ENCODE measurements at places on chromosomes 16 and 17.

GRCh38 chr17:31226950-31227349 is 70.1 kb downstream of the OMG start:
- DNase-seq: no peak

GRCh38 chr16:2341456-2342447 is 1.2 kb upstream of the ABCA3 start:
- no peak for DNase-seq

DNA sequence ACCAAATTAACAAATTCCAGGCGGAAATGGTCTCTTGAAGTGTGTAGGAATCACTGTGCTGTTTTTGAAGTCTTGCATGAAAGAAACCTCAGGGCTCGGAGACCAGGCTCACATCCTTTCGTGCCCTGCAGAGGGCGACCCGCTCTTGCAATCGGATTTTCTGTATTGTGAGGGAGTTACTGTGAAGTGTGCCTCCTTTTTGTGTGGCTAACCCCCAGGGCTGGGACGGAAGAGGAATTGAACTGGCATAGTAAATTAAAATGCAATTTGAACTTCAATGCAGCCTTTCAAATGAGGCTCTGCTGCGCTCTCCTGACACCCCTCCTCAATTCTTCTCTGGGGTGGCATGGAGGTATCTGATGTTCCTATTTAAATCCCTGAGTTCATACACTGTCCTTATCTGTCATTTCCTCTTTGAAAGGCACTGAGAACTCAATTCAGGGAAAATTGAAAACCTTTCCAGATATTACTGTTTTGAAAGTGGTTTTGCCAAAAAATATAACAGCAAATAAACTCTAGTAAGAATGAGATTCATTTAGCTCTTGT is 51.5 kb upstream of the MGAT5B start:
- peak; percentile 62 for DNase-seq

- DNase-seq: peak; percentile 92
Measured at GRCh38 chr17:48048384-48049126, 396 bp downstream of the NFE2L1 start.

- no peak for DNase-seq
Measured at GRCh38 chr17:44968225-44969143, at the start of gene C1QL1. Gene C1QL1, minus strand, starts transcription at chr17:44968303. Its CDS starts 255 bp downstream, at chr17:44968048.

- DNase-seq: no peak
Measured at GRCh38 chr17:82964851-82965341, 114.5 kb upstream of the METRNL start.

GRCh38 chr17:81163703-81164370 is 1.5 kb upstream of the PVALEF start:
- DNase-seq: no peak

DNA sequence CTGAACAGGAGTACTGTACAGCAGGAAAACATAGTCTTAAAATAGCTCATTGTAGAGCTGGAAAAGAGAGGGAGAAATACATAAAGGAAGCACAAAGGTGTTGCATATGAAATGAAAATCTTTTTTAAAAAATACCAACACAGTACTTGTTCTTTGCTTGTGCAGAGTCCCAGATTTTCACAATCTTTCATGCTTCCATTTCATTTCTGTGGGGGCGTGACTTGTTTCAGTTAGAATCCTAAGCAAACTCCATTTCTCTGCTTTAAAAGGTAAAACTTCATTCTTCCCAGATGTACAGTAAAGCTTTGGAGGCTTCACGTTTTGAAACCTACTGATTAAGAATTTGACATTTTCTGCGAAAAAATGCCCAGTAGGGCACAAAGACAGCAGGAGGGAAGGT is 48.5 kb upstream of the MARCHF10 start:
- no peak for DNase-seq

DNA sequence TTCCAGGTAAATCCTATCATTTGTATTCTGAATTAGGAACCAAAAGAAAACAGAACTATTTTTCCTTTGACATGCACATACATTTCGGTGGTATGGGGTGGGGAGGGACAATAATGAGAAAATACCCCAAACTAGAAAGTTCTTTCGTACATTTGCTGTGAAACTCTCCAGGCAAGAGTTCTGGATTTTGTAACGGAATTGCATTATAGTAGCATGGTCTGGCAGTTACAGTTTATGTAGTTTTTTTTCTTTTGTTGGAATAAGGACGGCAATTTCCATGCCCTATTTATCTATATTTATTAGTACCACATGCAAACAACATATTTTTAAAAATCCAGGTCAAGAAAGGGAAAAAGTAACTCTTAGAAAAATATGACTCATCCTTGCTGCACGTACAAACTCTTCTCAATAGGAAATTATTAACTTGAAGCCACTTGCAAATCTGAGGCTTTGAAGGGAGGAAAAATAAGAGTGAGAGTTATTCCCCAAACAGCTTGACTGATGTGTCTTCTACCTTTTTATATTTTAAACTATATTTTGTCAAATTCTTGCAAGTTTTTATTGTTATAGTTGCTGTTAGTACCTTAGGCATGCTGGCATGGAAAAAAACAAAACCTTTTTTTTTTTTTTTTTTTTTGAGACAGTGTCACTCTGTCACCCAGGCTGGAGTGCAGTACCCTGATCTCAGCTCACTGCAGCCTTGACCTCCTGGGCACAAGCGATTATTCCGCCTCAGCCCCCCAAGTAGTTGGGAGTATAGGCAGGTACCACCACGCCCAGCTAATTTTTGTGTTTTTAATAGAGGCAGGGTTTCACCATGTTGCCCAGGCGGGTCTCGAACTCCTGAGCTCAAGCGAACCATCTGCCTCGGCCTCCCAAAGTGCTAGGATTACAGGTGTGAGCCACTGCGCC is 69.3 kb downstream of the WWP2 start:
- no peak for DNase-seq

DNA sequence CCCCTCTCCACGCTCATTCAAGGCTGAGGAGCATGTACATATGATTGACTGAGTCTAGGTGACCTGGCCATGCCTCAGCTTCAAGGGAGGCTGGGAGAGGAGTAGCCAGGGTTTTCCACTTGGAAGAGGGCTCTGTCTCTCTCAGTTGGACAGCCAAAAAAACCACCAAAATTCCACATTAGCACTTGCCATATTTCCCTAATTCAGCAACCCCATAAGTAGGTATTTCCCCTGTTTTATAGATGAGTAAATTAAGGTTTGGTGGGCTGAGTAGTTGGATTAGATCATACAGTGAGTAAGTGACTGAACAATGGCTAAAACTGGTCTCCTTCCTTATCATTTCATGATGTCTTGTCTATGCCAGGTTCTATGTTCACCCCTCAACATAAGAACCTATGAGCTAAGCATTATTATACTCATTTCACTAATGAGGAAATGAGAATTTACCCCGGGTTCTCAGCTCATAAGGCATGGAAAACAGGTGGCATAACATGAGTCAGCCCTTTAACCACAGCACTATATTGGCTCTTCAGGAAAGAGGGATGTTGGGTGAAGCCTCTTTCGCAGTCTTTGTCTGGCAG is 68.0 kb upstream of the GAS7 start:
- no peak for DNase-seq

DNA sequence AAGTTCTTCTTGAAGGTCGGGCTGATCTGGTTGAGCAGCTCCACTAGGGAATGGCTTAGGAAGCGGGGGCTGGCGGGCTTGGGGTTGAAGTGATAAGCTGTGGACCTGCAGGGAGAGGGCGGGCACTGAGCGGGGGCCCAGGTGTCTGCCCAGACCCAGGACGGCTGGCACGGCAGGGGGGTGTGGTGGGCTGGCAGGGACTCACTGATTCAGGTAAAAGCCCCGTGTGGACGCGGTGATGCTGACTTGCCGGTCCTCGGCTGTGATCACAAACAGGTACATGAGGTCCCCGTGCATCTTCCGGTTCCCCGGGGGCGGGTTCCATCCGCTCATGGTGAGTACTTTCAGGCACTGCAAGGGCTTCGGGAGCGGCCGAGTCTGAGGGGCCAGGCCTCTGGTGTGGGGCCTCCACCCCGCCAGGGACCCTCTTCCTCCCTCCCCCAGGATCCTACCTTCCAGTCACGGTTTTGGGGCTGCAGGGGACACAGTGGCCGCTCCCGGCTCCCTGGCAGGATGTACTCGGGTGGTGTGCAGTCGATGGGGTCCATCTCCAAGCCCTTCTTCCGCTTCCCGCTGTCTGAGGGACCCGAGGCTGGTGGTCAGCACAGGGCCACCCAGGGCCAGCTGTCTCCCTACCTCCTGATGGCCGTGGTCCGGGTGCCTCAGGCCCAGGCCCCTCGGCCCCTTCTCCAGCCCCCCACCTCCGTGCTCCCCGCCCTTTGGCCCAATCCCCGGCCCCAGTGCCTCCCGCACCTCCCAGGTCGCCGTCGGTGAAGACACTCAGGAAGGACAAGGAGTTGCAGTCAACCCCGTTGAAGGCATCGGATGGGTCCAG is 10.2 kb downstream of the CLUH start:
- no peak for DNase-seq

DNA sequence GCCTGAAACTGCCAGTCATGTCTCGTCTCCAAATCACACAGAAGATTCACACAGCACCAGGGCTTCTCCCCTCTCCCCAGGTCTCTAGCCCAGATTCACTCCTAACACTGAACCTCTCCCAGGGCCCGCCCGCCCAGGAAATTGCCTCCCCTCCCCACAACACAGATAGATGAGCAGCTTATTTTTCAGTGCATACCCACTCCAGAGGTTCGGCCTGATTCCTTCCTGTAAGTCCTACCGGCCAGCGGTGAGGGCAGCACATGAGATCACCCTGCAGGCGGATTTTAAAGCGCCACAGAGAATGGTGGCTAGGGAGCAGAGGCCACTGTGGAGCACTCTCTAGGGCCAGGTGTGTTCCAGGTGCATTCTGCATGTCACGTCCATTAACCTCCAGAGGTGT is 301.8 kb downstream of the IRF8 start:
- DNase-seq: no peak

DNA sequence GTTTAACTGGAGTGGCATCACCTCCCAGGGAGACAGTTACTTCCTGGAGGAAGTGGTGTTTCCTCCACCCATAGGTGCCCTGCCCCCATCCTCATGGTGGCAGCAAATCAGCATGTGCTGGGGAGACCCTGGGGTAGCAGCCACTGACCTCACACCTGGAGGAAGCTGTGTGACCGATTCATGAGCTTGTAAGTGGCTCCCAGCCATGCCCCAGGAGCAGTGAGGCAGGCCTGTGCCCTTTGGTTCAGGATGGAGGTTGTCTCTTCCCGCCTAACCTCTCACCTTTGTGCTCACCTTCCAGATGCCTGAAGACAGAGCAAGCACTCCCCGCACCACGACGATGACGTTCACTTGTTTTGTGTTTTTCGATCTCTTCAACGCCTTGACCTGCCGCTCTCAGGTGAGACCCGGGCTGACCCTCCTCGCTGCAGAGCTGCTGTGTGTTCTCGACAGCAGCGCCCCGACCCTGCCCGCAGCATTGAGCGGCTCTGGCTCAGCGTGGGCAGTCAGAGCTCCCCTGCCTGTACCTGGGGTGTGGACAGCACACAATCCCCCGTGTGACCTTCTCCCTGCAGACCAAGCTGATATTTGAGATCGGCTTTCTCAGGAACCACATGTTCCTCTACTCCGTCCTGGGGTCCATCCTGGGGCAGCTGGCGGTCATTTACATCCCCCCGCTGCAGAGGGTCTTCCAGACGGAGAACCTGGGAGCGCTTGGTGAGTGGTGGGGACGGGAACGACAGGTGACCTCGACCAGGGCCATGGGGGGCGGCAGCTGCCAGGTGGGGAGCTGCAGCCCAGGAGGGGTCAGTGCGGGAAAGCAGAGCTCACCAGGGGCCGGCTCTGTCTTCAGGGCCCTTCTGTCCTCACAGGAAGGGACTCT is 42.8 kb downstream of the MEAK7 start:
- no peak for DNase-seq

DNA sequence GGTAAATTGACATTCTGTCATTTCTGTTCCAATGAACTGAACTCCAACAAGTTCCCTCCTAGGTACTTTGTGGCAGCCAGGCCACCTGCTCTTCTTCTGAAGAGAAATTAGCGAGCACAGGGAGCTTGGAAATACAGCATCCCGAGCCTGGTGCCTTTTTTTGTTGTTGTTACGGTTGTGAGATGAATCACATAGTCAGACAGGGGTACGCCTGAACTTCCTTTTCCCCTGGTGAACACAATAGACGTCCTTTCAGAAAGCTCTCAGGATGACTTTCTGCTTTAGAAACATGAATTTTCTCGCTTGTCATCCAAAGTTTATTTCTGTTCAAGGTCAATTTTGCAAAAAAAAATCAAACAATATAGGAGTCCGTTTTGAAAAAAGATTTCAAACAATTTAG is 53.9 kb upstream of the XYLT1 start:
- no peak for DNase-seq

DNA sequence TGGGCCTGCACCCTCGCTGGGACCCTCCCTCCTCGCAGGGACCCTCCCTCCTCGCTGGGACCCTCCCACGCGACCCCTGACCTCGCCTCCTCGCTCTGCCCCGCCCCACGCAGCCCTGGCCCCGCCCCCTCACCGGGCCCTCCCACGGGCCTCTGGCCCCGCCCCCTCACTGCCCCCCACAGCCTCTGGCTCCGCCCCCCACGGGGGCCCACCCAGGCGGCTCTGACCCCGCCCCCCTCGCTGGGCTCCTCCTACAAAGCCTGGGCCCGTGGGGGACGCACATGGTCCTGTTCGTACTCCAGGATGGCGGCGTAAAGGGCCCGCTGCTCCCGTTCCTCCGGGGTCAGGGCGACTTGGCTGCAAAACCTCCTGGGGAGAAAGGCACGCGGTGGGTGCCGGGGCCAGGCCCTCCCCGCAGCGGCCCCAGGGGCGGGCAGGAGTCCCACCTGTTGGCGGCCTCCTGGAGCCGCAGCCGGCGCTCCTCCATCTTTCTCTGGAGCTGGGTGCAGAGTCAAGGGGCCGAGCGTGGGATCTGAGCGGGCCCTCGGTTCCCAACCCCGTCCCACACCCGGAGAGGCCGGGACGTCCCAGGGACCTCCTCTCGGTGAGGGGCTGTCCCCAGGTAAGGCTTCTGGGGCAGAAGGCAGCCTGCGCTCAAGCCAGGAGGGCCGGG is 9.0 kb downstream of the VPS9D1 start:
- DNase-seq: peak; percentile 78

GRCh38 chr16:1657841-1658240 is 20.2 kb upstream of the JPT2 start:
- DNase-seq: no peak

- DNase-seq: no peak
Measured at GRCh38 chr17:71779482-71779881, 341.3 kb upstream of the SOX9 start.

DNA sequence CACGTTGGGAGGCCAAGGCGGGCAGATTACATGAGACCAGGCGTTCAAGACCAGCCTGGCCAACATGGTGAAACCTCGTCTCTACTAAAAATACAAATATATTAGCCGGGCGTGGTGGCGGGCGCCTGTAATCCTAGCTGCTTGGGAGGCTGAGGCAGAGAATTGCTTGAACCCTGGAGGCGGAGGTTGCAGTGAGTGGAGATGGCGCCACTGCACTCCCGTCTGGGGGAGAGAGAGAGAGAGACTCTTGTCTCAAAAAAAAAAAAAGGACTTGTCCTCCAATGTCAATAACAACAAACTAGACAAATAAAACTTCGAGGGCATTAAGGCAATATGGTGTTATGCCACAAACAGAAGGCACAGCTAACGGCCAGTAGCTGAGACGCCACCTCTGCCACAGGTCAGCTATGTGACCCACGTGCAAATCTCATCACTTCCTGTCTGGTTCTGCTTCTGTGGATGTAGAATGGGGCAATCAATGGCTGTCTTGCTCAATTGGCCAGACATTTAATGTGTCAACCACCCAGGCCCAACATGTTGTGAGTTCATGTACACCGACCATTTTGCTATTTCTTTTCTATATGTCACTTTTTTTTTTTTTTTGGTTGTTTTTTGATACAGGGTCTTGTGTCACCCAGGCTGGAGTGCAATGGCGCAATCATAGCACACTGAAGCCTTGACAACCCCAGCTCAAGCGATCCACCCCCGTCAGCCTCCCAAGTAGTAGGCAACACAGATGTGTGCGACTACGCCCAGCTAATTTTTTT is 834 bp upstream of the TXNDC11 start:
- peak; percentile 80 for DNase-seq

Measured in RKO (cell line).